ENCODE measurements at places on chromosomes 12 and 14.

DNA sequence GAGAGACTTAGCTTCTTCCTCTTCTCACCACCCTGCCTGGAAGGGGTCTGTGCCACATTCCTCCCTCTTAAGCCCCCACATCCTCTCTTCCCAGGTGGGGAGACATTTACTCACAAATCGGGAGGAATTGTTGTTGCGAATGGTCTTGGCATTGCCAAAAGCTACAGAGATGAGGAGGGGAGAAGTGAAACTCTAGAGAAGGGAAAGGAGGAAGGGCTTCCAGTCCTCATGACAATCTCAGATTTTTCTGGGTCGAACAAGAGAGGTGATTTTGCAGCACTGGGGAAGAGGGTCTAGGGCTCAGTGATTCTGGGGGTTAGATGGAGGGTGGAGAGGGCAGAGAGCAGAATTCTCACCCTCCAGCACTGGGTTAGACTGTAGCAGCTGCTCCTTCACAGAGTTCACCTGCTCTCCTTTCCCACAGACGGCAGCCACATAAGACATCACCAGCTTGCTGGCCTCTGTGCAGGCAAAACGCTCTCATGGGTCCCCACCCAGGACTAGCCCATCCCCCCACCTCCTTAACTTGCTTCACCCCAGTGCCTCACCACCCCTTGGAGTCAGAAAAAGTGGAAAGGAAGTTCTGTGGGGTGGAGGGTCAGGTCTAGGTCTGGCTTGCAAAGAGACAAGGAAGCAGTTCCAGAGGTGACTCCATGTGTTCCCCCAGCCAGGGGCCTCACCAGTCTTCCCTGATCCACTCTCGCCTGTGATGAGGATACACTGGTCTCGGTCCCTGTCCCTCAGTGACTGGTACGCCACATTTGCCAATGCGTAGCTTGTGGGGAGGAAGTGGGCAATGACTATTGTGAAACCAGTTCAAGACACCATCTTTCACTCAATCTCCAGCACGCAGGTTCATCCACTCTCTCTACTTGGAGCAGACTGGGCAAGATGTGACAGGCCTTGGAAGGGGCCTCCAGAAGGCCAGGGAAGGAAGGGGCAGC is 2.7 kb downstream of the MYO1A start:
- DNase-seq: no peak

- DNase-seq: no peak
These were observed 60.8 kb downstream of the ITPK1 start for GRCh38 chr14:93054876-93055275.

- no peak for DNase-seq
These were observed 195.5 kb upstream of the KITLG start for GRCh38 chr12:88775742-88776151.

DNA sequence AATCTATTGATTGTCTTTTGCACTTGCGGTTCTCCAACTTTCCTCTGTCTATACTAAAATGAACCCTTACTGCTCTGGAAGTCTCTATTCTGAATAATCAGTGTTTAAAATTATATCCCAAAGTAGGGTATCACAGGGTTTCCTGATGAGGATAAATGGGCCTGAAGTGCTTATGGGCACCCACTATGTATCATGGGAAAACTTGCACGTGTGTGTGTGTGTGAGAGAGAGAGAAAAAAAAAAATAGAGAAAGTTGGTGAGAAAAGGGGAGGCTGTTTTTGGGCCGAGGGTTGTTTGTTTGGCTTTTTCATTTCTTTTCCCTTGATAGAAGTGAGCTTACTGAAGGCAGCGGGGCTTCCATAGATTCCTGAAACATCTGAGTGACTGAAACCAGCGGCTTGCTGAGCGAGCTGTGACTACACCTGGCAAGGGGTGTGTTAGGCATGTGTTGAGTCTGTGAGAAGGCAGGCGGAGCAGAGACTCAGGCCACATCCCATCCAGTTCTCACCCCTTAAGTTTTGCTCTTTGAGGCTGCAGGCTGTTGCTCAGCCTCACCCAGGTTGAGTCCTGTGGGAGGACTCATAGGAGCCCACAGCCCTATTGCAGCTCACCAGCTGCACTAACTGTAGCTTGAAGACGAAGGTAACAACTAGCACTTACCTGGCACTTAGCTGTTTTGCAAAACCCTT is 17.2 kb downstream of the PPFIBP1 start:
- peak; percentile 48 for DNase-seq

GRCh38 chr12:49932023-49932422 is 18.5 kb upstream of the AQP2 start:
- no peak for DNase-seq

DNA sequence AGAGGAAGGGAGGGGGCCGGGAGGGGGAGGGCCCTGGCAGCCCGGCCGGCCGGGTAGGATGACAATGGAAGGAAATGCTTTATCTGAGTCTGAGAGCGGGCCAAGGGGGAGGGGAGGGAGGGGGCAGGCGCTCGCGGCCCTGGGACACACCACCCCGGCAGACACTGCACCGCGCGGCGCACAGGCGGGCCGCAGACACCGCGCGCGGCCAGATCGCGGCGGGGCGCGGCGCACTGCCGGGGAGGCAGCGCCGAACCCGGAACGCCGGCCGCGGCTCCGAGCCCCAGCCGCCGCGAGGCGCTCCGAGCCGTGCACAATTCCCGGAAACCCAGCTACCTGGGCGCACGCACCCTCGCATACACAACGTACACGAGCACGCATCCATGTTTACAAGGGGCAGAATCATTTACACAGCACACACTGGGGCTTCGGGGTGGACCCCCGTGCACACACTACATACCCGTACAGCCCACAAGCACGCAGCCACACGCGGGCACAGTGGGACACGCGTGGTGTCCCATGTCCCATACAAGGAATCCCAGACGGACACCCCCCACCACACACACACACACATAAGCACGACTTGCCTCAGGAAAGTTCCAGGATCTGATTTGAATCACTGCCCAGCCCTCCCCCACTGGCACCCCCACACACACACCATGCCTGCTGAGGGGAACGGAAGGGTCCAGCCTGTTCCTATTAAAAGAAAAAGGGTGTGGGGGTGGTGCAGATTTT is at the start of gene HDAC7:
Gene HDAC7, minus strand, starts transcription at position 8 of the 735 bp plus-strand sequence. CDS start 118 bp downstream, outside the sequence.
- peak; percentile 86 for DNase-seq

GRCh38 chr12:88362439-88362838 is 217.8 kb downstream of the KITLG start:
- peak; percentile 55 for DNase-seq

DNA sequence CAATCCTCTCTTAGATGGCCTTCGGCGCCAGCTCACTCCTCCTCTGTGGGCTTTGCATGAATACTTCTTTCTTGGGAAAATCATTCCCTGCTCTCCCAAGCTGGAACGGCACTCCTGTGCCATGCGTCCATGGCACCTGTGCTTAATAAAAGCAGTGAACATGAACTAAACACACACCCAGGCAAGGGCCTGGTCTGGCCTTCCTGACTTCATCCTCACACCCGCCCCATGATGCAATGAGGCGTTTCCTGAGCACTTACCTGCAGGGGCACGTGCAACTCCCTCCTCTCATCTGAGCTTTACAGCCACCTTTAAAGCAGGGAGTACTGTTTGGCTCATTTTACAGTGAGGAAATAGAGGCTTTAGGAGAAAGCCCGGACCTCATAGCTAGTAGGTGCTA is 219.8 kb downstream of the SLC41A2 start:
- DNase-seq: no peak

Measured in choroid plexus epithelial cell (primary cell).